ENCODE measurements at places on chromosomes 13 and 19. TPM values are rescaled to one million over a fixed set of nuclear protein-coding genes. Genes with fewer than 3 reads are reported as not detected.

DNA sequence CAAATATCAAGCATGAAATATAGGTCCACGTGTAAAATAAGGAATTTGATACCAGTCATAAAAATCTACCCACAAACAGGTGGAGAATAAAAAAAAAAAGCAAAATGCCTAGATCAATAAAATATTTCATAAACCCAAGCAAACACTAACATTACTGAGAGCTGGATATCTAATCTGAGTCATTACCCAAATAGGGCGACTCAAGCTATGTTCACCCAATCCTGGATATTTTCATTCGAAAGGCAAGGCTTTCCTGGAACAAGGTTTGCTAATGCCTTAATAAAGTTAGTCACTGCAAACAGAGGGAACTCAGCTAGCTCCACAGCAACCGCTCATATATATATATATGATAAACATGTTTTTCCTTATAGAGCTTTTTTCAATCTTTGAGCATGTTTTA is 33.5 kb upstream of the TM9SF2 start:
- no peak for DNase-seq

GRCh38 chr19:11175920-11176319 is 20.3 kb upstream of the SPC24 start:
- DNase-seq, result no peak

DNA sequence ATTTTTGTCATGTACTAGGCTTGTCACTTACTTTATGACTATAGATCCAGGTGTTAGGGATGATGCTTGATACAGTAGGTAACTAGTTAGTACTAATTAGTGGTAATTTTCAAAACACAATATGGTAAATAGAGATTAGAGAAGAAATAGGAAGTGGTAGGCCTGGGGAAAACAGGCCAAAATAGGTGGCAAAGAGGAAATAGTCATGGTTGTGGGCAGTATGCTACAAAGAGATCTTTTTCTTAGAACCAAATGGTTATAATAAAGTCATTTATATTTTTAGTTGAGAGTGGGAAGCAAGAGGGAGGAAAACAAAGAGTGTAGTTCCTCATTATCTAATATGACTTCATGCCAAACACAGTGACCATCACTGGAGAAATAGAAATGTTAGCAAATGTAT is 9.1 kb upstream of the VWA8 start:
- DNase-seq, result no peak

GRCh38 chr19:51398096-51398704 is 7.8 kb upstream of the C19orf84 start:
- DNase-seq, result peak; percentile 43

- no peak for DNase-seq
Observed at GRCh38 chr19:31575846-31576335, 226.7 kb upstream of the TSHZ3 start.

The RASIP1 gene
- 4.6 TPM for total RNA-seq

DNA sequence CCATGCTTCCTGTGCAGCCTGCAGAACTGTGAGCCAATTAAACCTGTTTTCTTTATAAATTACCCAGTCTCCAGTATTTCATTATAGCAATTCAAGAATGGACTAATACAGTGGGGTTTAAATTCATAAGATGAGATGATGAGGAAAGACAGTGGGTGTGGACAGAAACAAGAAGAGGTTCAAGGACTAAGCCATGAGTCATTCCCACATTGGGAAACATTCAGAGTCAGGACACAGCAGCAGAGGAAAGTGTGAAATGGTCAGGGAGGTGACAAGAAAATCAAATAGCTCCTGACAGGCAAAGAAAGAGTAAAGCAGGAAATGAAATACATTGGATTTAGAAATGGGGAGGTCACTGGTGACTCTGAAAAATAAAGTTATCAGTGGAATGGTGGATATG is 9.1 kb downstream of the ZNF841 start:
- no peak for DNase-seq

DNA sequence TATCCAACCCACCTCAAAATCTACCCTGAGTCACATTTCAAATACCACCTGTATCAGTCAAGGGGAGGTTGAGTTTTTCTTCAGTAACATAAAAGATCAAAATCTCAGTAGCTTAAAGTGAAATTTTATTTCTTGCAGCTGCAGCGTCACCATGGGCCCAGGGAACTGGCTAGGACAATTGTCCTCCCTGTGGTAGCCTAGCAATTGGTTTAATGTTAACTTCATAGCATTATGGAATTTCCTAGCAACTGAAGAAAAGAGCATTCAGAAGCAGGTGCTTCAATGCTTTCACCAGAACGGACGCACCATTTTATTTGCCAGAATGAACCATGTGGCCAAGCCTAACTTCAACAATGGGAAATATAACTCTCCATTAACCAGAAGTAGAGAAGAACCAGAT is 359.3 kb upstream of the TSHZ3 start:
- DNase-seq, result no peak

The ZNF154 gene
- 0.07 TPM for total RNA-seq

DNA sequence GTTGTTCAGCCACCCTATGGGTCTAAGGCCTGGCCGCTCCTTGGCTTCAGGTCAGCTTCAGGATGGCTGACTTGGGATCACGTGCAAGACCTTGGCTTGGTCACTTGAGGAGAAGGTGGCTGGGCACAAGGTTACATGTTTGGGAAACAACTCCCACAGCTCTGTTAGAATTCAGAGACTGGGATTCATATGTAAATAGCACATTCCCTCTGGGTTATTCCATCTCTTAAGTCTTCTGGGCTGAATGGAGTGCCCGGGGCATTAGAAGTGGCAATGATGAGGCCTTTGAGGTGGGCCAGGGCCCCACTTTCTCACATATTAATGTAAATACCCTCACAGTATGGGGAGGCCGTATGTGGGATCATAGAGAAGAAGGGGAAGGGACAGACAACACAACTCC is 150.9 kb downstream of the EFNB2 start:
- no peak for DNase-seq

The HRC gene
- 15.6 TPM for total RNA-seq

DNA sequence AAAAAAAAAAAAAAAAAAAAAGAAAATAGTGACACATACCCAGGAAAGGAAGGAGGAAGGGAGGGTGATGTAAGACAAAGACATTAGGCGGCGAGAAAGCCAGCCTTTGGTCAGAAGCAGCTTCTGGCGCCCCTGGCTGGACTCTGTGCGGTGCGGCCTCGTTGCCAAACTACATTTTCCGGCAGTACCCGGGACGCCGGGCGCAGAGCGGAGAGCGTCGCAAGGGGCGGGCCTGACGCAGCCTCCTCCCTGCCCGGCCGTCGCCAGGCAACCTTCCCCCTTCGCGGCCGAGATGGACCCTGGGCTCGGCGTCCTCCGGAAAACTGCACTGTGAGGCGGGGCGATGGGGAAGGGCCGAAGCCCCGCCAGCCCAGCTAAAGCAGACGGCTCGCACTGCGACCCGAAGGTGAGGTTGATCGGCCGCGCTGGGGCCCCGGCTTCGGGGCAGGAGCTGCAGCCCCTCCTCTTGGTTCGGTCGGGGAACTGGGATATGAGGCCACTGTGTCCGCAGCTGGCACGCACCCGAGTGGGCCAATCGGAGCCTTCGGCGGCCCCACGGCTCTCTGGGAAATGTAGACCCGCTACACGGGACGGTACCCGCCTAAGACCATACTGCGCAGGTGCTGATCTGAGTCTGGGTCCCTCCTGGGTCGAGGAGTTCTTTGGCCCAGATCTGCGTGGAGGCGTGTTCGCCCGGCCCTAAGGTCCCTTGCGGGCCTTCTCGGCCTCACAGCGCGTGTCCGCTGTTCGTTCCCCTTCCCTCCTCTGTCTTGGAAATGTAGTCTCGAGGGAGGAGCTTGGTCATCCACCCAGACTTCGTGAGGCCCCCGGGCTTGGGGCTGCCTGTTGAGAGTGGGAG is 2.3 kb upstream of the MZF1 start:
- DNase-seq, result peak; percentile 95

GRCh38 chr13:32284927-32285632 is 30.1 kb downstream of the ZAR1L start:
- DNase-seq, result no peak

DNA sequence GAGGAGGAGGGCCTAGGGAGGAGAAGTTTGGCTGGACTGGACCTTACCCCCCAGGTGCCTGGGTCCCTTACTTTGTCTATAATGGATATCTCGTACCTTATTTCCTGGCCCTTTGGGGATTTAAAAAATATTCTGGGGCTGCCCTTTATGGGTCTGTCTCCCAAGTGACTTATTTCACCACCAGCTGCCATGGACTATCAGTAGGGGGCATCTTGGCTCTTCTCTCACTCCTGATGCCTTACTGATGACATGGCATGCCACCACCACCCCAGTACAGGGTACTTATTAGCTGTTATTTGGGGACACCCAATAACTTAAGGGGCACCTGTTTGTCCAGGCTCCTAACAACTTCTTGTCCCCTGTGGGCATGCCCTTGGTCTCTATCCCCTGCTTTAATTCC is 38.0 kb downstream of the NFIX start:
- DNase-seq, result no peak

The SCAMP4 gene
- total RNA-seq, result 45.9 TPM

- DNase-seq, result no peak
Observed at GRCh38 chr13:110405597-110406450, 98.7 kb downstream of the COL4A2 start.

The MISP gene
- 0.20 TPM for total RNA-seq

DNA sequence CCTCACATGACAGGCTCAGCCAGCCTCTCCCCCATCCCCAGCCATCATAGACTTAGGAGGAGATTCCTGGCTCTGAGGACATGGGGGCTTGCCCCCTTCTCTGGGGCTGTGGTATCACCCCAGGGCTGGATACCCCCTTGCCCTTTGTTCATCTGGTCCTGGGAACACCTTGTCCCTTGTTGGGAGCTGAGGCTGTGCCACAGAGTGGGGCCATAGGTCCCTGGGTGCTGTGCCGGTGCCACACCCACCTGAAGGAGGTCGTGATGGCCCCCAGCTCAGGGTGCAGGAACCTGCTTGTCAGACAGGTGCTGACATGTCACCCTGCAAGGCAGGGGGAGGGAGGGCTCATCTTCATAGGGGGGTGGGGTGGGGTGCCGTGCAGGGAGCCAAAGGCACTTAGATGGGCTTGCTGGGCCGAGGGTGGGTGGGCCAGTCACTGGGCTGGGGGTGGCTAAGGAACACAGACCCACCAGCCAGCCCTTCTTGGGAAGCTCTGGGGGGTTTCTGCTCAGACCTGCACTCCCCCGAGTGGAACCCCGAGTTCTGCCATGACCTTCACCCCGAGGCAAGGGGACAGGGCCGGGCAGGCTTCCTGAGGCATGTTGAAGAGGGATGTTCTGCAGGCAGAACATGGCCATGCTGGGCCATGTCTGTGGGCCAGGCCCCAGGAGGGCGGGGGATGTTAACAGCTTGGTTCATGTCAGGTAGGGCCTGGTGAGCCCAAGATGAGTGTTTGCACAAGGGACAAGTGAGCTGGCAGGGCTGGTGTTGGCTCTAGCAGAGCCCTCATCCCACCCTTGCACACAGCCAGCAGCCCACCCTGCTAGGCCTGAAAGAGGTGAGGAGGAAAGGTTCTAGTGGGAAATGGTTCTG is 28.0 kb downstream of the TSSK6 start:
- DNase-seq, result no peak

The ZNF665 gene
- 2.2 TPM for total RNA-seq

Measured in K562 (cell line).